Motor neuron (in vitro differentiated cells): ENCODE measurements at places on chromosomes 16 and 17.
A peak's percentile ranks its signal among the peaks of the same experiment; 100 is the strongest.

- no peak for ATAC-seq
Measured at GRCh38 chr17:65433157-65433556, 128.3 kb downstream of the AXIN2 start.

DNA sequence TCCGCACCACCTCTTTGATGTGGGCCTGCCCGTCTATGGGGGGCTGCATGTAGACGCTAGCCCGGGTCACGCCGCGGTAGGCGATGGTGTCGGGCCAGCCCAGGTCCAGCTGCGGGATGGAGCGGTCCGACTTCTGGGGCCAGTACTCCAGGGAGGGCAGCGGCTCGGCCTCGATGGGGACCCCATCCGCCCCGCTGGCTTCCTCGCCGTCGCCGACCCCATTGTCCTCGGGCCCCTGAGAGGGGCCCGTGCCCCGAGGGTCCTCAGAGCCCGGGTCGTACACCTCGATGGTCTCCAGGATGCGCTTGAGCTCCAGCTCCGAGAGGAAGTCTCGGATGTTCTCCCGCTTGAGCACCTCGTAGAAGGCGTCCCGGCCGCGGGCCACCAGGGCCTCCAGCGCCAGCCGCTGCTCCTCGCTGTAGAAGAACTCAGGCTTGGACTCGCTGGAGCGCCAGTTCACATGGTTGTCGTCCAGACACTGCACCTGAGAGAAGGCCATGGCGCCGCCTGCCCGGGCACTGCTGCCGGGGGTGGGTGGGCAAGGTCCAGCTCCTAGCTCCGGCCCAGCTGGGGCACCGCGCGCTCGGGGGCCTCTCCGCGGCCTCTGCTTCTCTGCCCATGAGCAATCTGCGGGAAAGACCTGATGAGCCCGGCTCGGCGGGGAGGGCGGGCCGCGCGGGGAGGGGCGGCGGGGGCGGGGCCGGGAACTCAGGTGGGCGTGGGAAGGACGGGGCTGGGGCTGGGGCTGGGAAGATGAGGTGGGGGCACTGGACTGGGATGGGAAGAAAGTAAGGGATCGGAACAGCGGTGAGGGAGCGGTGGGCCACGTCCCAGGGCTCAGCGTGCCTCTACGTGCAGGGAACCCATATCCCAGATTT is 782 bp downstream of the FAM83G start:
- peak; percentile 14 for ATAC-seq

DNA sequence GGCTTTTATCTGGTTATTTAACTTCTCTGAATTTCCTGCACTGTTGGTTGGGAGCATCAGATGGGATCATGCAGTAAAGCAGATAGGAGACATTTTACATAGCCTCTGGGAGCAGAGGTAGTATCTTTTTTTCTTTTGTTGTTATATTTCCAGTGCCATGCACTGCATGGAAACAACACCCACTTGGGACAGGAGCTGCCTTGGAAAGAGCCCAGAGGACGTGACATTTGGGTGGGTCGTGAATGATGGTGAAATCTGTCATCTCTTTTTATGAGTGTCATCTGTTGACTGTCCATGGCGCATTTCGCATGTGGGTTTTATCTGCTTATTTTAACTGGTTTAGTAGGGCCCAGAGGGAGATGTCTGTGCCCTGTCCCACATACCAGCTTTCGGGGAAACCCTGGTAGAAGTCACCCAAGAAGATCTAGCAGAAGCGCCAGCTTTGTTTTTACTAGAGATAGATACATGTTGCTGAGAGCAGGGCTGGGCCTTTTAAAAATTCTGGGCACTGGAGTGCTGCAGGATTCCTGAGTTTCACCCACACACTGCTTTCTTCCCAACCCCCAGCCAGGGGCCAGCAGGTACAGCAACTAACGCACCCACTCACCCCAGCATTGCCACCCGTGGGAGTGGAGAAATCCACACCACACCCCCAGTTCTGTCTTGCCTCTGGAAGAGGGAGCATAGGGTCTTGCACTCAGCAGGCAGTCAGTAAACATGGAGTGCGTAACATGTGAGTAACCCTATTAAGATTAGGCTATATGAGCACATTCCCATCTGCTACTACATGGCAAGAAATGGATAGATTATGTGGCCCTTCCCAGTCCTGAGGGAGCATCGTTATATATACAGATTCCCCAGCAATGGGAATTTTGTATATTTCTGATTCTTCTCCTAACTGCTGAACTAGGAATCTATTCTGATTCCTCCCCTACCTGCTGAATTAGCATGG is 8.4 kb upstream of the TERF2 start:
- ATAC-seq, result no peak

DNA sequence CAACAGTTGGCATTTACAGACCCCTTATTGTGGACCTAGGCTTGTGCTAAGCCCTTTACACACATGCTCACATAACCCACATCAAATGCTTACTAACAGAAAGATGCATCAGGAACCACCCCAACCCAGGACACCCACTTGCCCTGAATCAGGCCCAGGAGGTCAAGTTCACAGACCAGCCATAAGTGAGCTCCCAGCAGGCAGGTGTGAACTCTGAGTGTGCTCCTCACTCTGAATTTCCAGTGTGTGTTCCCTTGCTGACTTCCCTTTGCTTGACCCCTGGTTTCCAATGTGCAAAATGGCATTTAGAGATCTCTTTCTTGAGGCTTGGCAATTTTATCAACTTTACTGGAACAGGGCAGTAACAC is 87.0 kb downstream of the BMERB1 start:
- no peak for ATAC-seq

GRCh38 chr16:48613061-48613957 is 3.3 kb upstream of the N4BP1 start:
- no peak for ATAC-seq

DNA sequence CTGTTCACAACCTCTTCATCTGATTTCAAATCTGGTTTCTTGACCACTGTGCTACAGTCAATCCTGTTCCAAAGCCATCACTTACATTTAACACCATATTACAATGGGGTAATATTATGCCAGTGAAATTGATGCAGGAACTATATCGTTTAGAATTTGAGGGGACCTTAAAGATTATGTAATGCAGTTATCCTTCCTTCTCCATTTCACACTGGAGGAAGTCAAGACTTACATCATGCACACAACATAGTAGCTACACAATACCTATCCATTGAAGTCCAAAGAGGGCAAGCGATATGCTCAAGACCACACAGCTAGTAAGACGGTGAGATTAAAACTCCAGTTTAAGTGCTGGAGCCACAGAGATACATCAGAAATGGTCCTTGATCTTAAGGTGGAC is 16.8 kb downstream of the NOG start:
- ATAC-seq, result no peak

DNA sequence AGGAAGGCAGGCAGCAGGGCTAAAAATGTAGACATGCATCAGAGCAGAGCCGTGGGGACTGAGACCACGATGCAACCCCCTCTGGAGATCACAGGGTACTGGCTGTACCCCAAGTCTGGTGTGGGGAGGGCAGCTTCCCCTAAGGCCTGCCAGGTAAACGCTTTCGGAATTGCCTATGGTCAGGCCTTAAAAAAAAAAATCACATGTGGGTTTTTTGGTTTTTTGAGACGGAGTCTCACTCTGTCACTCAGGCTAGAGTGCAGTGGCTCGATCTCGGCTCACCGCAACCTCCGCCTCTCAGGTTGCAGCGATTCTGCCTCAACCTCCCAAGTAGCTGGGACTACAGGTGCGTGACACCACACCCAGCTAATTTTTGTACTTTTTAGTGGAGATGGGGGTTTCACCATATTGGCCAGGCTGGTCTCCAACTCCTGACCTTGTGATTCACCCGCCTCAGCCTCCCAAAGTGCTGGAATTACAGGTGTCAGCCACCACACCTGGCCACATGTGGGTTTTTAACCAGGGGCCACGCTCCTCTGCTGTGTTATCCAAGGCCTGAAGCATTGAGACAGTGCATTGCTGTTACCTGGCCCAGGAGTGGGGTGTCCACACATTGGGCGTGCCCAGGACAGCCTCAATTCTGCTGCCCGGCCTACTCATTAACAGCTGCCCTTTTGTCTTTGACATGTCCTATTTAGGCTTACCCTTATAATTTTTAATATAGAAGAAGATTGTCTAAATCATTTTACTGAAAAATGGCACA is 50.4 kb downstream of the LITAF start:
- no peak for ATAC-seq

DNA sequence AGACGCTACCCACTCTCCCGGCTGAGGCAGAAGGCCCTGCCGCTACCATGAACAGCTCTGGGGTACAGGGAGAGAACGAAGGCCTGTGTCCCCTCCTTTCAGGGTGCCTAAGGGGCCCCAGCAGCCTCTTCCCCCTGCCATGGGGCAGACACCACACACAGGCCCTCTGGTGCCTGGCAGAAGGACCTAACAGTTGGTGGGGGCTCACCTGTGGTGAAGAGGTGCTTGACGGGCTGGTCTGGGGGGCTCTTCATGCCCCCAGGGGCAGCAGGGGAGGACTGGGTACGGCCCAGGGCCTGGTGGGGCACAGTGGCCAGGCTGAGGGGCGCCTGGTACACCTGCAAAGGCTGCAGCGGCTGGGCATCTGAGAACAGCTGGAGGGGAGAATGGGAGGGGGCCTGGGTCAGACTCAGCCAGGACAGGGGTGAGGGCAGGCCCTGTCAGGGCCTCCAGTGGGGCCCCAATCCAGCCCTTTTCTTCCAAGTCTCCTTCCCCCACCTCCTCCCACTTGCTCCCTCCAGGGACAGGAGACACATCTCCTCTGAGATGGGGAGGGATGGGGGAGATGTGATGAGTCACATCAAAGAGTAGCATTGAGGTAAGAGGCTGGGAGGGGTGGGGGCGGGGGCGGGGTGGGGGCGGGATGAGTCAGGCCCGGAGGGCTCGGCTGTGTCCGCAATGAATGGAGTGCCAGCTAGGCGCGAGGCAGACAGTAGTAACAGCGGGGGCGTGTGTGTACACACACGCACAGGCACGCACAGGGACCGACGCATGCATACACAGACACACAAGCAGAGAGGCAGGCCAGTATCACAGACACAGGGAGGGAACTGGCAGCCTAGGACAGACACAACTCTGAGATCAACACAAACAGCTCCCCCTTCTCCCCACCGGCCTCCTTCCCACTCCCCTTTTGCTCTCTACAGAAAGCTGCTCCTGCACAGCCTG is 16.1 kb downstream of the G6PC3 start:
- ATAC-seq, result peak; percentile 90

- no peak for ATAC-seq
Measured at GRCh38 chr16:84143784-84144199, 1.2 kb downstream of the HSDL1 start.

DNA sequence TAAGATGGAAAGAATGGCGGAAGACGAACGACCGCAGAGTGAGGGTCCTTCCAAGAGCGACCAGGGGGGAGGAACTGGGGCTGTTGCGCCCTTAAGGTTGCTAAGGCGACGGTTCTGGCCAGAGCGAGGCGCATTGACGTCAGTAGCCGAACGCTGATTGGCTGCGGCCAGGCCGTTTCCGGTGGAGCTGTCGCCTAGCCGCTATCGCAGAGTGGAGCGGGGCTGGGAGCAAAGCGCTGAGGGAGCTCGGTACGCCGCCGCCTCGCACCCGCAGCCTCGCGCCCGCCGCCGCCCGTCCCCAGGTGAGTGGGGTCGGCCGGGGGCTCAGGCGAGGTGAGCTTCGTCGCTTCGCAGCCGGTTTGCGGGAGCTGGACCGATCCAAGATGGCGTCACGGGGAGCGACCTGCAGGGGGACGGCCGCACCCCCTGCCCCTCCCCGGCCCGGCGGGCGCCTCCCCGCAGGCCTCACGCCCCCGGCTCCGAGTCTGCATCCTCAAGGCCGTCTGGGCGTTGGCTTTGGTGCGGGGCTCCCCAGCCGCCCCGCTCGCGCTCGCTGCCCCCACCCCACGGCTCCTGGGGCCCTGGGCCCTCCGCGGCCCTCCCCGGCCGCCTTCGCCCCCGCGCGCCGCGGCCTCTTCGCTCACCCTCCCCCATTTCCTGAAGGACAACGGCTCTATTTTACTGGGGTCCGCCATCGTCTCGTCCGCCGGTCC is at the start of gene PRKAR1A:
PRKAR1A (plus strand) TSS at position 184 of the 713 bp plus-strand sequence. CDS start 2,970 bp downstream, outside the sequence.
- peak; percentile 91 for ATAC-seq

- no peak for ATAC-seq
Measured at GRCh38 chr17:72234985-72235384, 114.2 kb downstream of the SOX9 start.

DNA sequence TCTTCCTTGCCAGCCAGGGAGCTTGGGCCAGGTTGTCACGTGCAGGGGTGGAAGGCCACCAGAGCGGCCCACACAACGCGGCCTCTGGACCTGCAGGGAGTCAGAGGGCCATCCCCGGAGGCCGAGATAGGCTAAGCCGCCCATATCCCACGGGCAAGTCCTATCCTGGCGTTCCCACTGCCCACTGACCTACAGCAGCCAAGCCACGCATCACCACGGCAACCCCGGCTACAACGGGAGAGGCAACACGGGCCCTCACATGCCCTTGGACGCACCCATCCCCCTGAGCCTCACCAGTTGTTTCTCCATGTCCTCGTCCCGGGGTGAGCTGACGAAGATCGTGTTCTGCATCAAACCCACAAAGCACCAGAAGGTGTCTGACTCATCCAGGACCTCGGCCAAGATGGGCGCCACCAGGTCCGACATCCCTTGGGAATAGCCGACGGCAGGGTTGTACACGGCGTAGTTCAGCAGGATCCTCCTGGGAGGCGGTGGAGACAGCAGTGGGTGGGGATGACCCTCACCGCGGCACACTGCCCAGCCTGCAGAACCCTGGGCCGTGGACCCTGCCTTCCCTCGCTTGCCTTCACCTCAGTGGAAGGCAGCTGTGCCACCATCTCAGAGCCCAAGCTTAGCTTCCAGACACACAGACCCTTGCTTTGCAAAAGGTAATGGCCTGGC is 88.2 kb downstream of the TBC1D16 start:
- no peak for ATAC-seq

DNA sequence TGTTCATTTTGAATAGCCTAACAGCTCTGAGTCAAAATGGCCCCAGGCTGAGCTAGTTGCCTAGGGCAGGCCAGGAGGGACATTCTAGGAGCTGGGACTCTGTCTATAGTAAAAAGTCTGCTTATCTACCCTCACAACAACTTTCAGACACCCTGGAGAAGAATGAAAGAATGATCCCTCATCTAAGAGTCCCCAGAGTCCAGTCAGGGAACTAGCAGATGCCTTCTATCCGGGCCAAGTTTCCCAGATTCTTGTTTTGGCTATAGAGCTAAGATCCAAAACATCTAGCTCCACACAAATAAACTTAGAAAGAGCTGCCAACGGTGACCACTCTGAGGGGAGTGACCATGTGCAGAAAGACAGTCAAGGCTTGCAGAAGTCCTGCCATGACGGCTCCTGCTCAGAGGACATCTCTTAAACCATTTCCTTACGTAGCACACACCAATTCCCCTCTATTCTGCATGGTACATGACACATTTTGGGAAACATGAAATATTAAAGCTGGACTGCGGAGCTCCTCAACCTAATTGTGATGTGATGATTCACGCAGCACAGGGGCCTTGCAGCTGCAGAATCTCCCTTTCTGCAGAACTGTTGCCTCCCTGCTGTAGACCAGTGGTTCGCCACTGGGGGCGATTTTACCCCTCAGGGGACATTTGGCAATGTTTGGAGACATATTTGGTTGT is 24.2 kb downstream of the FAM20A start:
- no peak for ATAC-seq

GRCh38 chr16:391885-392335 is 5.1 kb upstream of the NME4 start:
- peak; percentile 90 for ATAC-seq

DNA sequence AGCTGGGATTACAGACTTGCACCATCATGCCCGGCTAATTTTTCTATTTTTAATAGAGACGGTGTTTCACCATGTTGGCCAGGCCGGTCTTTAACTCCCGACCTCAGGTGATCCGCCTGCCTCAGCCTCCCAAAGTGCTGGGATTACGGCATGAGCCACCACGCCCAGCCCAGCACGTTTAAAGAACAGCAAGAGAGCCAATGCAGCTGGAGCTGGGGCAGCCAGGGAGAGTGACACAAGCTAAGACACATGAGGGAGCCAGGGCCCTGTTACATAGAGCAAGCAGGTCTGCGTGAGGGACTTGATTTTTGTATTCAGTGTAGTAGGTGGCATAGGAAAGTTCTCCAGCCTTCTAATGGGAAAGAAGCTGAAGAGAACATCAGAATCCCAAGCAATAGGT is 21.7 kb upstream of the GOSR2 start:
- no peak for ATAC-seq
